ENCODE measurements at places on chromosomes 3 and 15. TPM values are rescaled to one million over a fixed set of nuclear protein-coding genes. Genes with fewer than 3 reads are reported as not detected.

DNA sequence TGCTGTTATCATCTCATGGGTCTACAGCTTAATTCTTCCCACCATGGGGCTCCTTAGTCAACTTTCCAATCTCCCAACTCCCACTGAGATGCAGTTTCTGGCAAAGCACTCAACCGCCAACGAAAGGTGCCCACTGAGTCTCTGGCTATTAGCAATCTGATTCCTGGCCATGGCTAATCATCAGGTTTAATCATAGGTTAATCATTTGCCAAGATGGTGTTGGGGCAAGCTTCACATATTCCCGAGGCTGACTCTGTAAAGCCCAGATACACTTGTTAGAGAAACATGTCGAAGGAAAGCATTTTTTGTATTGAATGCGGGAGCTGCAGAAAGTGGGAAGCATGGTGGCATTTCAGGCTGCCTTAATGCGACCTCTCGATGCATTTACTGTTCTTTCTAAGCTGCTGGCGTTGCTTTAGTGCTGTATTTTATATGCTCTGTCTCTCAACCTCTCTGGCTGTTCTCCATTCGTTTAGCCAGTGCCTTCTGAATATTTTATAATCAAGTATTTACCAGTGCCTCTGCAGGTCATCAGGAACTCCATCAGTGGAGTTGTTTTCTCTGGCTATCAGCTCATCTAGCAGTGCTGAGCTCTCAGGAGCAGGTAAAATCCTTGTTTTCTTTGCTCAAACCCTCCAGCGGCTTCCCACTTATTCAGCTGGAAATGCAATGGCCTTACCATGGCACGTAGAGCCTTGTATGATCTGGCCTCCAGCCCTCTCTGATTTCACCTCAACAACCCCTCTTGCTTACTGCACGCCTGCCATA is 67.0 kb downstream of the EDEM1 start:
- no peaks in the 10 kb centered on the region for H3K4me1 ChIP-seq
- H3K4me3 ChIP-seq = no peak overlapping the region
- H3K27ac ChIP-seq = no peak overlapping the region

DNA sequence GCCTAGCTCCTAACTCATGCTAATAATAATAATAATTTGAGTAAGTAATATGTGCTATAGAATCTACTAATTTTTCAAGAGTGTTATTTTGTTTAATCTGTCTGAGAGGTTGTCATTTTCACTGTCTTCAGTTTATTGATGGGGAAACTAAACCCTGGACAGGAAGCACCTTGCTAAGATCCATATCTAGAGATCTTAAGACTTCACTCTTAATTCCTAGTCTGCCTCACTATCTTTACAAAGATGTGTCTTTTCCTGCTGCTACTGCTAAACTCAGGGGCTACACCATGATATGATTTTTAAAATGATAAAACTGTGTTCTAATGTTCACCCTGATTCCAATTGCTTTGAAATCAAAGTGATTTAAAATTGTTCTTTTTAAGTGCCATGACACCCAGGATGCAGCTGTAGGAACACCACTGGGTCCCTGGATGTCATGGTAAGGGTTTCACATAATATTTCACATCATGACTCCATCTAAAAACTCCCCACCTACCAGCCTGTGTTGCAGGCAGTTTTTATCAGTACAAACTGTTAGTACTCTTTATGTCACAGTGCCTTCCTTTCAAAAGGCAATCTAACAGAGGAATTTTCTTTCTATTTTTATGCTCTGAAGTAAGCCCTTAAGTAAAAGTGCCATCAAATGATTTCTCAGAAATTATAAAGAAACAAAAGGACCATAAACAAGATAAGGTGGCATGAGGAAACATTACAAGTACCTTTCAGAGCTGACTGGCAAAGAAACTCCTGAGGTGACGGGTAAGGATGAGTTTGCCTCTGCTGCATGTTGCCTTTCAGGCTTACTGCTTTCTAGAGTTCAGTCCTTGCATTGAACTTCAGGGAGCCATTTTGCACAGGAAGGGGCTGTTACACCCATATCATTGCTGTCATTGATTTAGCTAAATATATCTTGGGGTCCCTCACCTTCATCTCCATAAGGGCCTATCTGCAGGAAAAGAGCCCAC is 160.1 kb upstream of the SATB1 start:
- H3K27ac ChIP-seq = no peak overlapping the region
- H3K4me3 ChIP-seq = no peak overlapping the region
- H3K36me3 ChIP-seq = peaks cover 22% of the 10 kb centered on the region
- no peak for DNase-seq
- peaks cover 4% of the 10 kb centered on the region for H3K4me1 ChIP-seq

DNA sequence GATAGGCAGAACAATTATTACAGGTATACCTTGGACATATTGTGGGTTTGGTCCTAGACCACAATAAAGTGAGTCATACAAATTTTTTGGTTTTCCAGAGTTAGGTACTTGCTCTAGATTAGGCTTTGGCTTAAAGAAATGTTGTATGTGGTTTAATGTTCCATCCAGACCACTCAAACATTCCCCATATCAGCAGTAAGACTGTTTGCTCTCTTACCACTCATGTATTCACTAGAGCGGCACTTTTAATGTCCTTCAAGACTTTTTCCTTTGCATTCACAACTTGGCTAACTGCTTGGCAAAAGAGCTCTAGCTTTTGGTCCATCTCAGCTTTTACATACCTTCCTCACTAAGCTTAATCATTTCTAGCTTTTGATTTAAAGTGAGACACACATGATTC is 250.5 kb upstream of the SETMAR start:
- H3K27me3 ChIP-seq = no peaks in the 10 kb centered on the region
- H3K4me1 ChIP-seq = no peaks in the 10 kb centered on the region
- H3K4me3 ChIP-seq = no peak overlapping the region
- no peak for DNase-seq
- H3K36me3 ChIP-seq = no peaks in the 10 kb centered on the region

GRCh38 chr3:61564395-61565059 is 3.2 kb downstream of the PTPRG start:
- H3K4me3 ChIP-seq = no peak overlapping the region
- H3K27ac ChIP-seq = no peak overlapping the region
- H3K4me1 ChIP-seq = peaks cover 10% of the 10 kb centered on the region
- no peak for DNase-seq
- H3K27me3 ChIP-seq = peaks cover 64% of the 10 kb centered on the region
- no peaks in the 10 kb centered on the region for H3K36me3 ChIP-seq

- H3K27ac ChIP-seq = no peak overlapping the region
- H3K27me3 ChIP-seq = no peaks in the 10 kb centered on the region
- no peaks in the 10 kb centered on the region for H3K36me3 ChIP-seq
These were observed 95.3 kb downstream of the SEC22A start for GRCh38 chr3:123296836-123297626.

GRCh38 chr15:68614286-68615035 is 35.7 kb downstream of the CORO2B start:
- no peak for DNase-seq
- peaks cover 8% of the 10 kb centered on the region for H3K27me3 ChIP-seq
- no peaks in the 10 kb centered on the region for H3K4me1 ChIP-seq

DNA sequence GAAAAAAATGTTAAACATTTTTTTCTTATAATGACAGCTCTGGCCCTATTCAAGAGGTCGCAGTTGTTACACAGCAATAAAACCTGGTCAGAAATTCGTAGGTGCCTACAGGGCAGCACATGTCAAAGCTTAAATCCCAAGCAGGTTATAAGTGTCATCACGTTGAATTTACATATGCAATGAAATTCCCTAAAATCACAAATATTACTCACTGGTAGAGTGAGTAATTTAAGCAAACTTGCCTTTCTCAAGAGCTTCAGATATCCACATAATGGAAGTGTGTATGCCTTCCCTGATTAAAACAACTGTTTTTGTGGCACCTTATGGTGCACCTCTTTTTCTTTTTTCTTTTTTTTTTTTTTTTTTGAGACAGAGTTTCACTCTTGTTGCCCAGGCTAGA is 90.7 kb upstream of the FNDC3B start:
- no peak for DNase-seq
- H3K27ac ChIP-seq = no peak overlapping the region
- H3K36me3 ChIP-seq = no peaks in the 10 kb centered on the region
- H3K4me3 ChIP-seq = no peak overlapping the region
- peaks cover 7% of the 10 kb centered on the region for H3K27me3 ChIP-seq

DNA sequence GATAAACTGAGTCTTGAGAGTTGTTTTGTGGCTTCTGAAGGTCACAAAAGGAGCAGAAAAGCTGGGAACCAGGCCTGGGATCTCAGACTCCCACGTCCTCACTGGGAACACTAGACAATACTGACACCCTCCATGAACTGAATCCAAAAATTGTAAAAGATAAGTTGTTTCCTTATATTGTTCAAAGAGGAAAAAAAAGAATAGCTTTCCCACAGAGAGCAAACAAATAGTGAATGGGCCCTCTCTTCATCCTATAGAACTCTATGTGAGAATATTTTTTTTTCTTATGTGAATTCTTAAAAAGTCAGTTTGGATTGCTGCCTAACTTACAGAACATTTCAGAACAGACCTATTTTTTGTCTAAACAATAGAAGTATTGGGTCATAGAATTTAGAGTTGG is 203.5 kb downstream of the MECOM start:
- H3K36me3 ChIP-seq = no peaks in the 10 kb centered on the region
- peaks cover 2% of the 10 kb centered on the region for H3K27me3 ChIP-seq
- H3K4me1 ChIP-seq = no peaks in the 10 kb centered on the region
- no peak for DNase-seq
- H3K4me3 ChIP-seq = no peak overlapping the region
- H3K27ac ChIP-seq = no peak overlapping the region

GRCh38 chr15:80060356-80061006 is 1.0 kb downstream of the ZFAND6 start:
- peaks cover 51% of the 10 kb centered on the region for H3K4me1 ChIP-seq
- peak; percentile 26 for DNase-seq
- peak overlapping the region; percentile 97 for H3K27ac ChIP-seq
- H3K4me3 ChIP-seq = peak overlapping the region; percentile 86
- no peaks in the 10 kb centered on the region for H3K36me3 ChIP-seq
- peaks cover 6% of the 10 kb centered on the region for H3K27me3 ChIP-seq

DNA sequence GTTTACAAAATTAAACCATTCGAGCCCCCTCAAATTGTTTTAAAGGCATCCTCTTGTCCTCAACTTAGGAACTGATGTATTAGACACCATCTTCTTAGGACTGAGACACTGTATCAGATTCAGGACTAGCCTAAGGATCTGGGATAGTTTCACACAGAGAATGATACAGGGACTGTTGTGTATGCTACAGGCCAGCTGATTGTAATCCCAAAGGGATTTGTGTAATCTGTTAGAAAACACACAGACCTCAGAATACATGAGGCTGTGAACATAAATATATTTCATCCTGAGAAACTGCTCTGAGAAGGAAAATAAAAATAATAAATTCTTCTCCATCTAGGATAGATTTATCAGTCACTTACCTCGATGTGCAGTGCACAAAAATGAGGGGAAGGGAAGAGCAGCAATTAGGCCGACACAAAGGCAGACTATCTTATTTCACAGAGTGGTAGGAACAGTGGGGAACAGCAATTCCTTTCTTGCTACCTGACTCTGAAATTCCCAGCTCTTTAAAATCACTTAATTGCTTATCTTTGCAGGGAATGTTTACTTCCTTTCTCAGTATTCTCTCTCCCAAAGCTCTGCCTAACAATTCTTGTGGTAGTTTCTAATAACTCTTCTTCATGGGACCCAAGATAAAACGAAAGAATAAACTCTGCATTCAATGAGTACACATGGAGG is 322.5 kb downstream of the MAGI1 start:
- H3K4me1 ChIP-seq = no peaks in the 10 kb centered on the region
- no peaks in the 10 kb centered on the region for H3K27me3 ChIP-seq
- H3K27ac ChIP-seq = no peak overlapping the region
- no peak for DNase-seq
- no peak overlapping the region for H3K4me3 ChIP-seq
- H3K36me3 ChIP-seq = no peaks in the 10 kb centered on the region

GRCh38 chr3:185763347-185764005 is 61.4 kb downstream of the IGF2BP2 start:
- H3K4me3 ChIP-seq = no peak overlapping the region
- H3K27ac ChIP-seq = no peak overlapping the region
- no peak for DNase-seq
- no peaks in the 10 kb centered on the region for H3K36me3 ChIP-seq
- peaks cover 53% of the 10 kb centered on the region for H3K27me3 ChIP-seq

DNA sequence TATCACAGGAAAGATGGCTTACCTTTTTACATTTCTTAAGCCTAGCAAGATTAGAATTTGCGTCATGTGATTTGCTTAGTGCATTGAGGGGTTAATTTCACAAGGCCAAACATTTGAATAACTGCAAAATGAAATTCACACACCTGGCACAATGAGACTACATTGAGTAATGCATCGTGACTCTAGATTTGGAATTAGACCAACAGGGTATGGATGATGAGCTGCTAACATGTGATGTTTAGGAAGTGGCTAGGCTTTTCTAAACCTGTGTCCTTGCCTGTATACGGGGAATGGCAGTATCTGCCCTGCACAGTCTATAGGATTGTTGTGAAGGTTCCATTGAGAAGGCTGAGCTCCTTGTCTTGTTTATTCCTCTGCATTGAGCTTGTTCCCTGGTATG is 160.1 kb downstream of the MFSD1 start:
- no peaks in the 10 kb centered on the region for H3K36me3 ChIP-seq
- H3K27ac ChIP-seq = no peak overlapping the region
- DNase-seq = no peak

DNA sequence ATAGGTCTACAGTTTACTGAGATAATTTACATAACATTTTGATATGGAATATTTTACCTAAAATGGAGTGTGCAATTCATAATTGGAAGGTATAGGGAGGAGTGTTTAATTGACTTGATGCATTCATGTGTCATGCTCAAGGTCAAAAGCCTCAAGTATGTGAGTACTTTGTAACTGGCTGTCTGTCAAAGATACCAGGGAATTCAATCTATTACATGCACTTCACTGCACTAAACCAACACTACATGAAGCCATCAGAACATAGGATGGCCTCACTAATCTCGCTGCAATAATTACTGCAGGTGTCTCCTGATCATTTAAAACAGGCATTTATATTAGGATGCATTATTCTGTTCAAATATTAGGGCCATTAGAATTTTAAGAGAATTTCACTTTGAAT is 367.2 kb downstream of the CNTN4 start:
- no peak overlapping the region for H3K4me3 ChIP-seq
- H3K27ac ChIP-seq = no peak overlapping the region
- H3K4me1 ChIP-seq = no peaks in the 10 kb centered on the region
- H3K36me3 ChIP-seq = no peaks in the 10 kb centered on the region

GRCh38 chr3:194447161-194447560 is 39.6 kb downstream of the ATP13A3 start:
- no peak for DNase-seq
- peaks cover 2% of the 10 kb centered on the region for H3K4me1 ChIP-seq
- H3K27me3 ChIP-seq = no peaks in the 10 kb centered on the region
- H3K27ac ChIP-seq = no peak overlapping the region
- peaks cover 44% of the 10 kb centered on the region for H3K36me3 ChIP-seq

The GOLGA8R gene
- total RNA-seq = 2.7 TPM

The NLGN1 gene
- not detected for total RNA-seq

The HESX1 gene
- total RNA-seq = 0.42 TPM

The DAZL gene
- not detected for total RNA-seq

The TMC3 gene
- not detected for total RNA-seq

The VIPR1 gene
- 19.9 TPM for total RNA-seq

The CPNE9 gene
- not detected for total RNA-seq

The CLRN1 gene
- total RNA-seq = not detected

The GOLGA6L6 gene
- total RNA-seq = not detected

The SIAH2 gene
- total RNA-seq = 30.9 TPM

The LRRIQ4 gene
- not detected for total RNA-seq
